Nucleus accumbens (tissue), 56 donors: ENCODE measurements at places on chromosomes 1 and 21.

GRCh38 chr1:74933500-74933899 lies 200.5 kb downstream of the TYW3 start:
- no peak for DNase-seq

GRCh38 chr1:18324246-18324645 lies 156.5 kb upstream of the KLHDC7A start:
- DNase-seq = no peak

DNA sequence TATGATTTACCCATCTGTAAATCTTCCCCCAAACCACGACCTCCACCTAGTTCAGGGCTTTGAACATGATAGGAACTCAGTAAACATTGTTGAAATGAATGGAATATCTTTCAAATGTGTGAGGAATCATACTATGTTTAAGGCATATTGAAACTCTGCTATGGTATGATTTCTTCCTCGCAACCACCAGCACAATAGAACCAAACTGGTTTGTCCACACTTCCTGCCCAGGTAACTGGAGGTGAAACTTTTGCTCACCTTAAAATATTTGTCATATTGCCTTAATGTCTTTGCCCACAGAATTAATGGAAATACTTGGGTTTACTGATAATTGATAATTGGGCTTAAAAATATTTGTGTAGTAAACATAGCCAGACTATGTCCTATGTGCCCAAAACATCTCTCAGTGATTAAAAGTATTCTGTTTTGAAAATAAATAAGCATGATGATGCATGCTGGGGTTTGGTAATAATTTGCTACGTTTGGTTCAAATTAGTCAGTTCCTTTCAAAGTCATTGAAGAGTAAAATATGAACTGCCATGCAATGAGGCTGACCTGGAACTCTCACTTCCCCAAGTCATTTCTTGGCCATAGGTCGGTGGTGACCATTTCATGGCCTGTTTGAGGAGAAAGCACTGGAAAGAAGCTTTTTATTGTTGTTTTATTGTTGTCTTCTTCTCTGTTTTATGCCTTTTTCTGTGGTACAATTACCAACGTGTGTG lies 73.3 kb downstream of the TNFSF18 start:
- no peak for DNase-seq

GRCh38 chr1:88920845-88921244 lies 29.5 kb upstream of the GTF2B start:
- no peak for DNase-seq

- DNase-seq = no peak
These were observed 183.1 kb upstream of the IVNS1ABP start for GRCh38 chr1:185500001-185500626.

GRCh38 chr1:35555601-35556477 lies 1.4 kb downstream of the KIAA0319L start:
- DNase-seq = no peak

DNA sequence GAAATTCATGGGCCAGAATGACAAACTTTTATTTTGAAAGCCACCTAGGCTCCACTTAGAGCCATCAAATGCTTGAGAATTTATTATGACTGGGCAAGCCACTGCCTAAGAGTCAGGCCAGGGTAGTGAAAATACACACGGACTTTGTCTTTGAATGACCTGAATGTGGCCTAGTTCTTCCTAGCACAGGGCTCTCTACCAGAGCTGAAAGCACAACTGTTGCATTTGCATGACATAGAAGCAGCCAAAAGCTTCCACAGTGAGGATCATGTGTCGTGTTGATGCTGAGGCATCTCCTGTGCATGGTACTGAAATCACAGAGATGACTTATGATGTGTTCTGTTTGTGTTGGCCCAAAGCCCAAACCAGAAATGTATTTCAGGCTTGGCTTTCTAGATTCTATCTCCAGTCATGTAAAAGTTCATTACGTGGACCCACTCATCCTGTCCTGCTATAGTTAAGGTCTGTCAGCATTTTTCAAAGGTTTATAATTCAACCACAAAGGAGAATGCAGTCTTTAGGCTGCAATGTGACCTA lies 164.0 kb upstream of the UBE2U start:
- DNase-seq = peak; percentile 34

DNA sequence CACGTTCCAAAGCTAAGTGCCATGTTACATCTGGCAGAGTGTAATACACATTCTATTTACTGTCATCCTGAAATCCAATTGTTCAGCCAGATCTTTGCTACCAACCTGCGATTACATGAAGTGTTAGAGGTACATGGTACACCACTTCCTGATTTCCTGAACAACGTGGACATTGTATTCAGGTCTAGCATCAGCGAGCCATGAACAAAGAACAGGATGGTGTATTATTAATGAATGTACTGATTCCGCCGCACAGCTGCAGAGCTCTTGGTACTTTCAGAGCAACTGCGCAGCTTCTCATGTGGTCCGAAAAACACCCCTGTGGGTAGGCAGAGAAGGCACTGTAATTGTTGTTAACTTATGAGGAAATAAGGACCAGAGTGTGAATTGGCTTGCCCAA lies 511.4 kb downstream of the AJAP1 start:
- DNase-seq = no peak

DNA sequence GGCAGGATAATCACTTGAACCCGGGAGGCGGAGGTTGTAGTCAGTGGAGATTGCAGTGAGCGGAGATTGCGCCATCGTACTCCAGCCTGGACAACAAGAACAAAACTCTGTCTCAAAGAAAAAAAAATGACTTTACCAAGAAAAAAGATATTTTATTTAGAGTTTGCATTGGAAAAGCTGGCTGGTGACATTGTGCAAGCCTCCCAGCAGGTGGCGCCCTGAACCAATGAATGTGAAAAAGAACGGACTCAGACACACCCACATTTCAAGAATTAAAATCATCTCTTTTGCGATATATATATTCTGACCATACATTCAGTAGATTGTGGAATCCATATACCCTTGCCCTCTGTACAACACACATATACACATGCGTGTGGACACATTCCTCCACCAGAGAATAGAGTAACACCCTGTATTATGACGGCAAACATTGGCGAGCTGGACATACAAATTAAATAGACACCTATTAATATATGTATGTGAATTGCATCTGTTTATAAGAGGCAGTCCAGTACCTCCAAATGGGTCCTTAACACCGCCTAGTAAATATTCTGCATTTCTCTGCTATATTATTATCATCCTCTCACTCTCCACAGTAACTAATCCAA lies 39.0 kb upstream of the CADM3 start:
- DNase-seq = peak; percentile 15

DNA sequence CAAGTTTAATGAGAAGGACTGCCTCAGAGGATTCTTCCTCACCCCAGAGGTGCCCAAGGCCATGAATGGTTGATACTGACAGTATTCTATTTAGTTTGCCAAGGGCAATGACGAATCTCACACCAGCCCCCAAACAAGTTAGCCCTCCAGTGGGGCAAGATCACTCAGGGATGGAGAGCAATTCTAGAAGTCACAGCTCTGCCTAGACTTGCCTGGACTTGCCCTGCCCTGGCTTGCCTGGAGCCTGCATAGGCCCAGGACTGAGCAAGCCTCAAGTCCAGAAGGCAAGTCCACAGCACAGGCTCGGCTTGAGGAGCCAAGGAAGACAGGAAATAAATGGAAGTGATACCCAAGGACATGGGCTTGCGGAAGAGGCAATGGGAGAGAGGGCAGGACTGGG lies 39.5 kb upstream of the RGS16 start:
- no peak for DNase-seq

- no peak for DNase-seq
These were observed 20.2 kb downstream of the B3GALT5 start for GRCh38 chr21:39632796-39633442.

DNA sequence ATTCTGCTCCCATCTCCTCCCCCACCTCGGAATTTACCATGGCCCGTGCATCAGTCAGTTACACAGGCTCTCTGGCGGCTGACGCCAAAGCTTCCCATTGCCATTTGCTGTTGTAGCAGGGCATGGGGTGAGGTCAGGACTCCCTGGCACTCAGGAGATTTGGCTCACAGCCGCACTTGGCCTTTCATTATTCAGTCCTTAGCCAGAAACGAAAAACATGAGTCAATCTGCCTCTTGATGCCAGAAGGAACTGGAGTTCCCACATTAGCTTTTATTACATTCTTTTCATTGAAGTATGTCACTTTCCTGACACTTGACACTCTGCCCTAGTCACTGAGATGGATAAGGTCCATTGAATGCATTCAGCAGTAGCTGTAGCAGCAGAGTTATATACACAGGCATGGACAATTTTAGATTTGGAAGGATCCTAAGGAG lies 260.6 kb downstream of the CACNA1E start:
- DNase-seq = no peak

DNA sequence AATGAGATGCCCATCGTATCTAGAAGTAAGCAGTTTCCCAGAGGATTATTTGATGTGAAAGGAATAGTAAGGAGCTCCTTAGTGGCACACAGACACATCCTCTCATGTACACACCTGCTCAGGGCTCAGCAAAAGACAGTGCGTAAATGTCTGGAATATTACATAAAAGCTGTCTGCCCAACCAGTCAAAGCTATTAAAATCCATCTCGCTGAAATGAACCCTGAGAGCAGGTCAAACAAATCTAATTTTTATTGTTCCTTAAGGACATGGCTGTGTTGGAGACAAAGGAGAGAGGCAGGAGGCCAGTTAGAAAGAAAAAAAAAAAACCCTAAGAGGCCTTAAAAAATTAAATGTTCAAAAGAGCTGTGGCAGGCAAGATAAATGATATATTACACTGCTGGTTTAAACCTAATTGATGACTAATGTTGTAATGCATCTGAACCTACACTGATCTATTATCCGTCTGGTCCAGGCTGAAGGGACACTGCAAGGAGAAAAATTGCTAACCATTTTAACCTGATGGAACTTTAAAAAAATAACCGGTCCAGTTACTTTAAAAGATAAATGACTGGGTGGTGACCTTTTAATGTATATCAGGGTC lies 58.5 kb upstream of the FGGY start:
- DNase-seq = no peak

GRCh38 chr1:30274173-30274970 lies 449.0 kb downstream of the MATN1 start:
- DNase-seq = no peak
